Fibroblast of mammary gland (primary cell): ENCODE measurements at places on chromosomes 12 and 14.
A peak's percentile ranks its signal among the peaks of the same experiment; 100 is the strongest.

GRCh38 chr14:99320105-99320572 lies 48.1 kb upstream of the BCL11B start:
- peak; percentile 12 for DNase-seq

- DNase-seq: no peak
Observed at GRCh38 chr12:56128670-56129205, 671 bp downstream of the ESYT1 start.

DNA sequence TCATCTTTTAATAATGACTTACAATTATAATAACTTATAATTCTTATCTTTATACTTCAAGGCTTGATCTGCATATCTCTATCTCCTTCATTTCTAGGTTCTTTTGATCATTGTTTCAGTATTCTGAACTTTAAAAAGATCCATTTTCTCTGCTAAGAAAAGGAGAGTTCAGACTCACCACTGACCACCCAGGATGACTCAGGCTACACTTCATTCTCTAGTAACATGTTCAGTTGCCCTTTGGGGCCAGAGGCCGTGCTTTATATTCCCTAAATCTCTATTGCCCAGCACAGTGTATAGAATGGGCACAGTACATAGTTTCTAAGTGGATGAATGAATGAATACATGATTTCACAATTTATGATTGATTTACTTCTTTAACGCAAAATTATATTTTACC lies 268.7 kb downstream of the AKAP6 start:
- peak; percentile 57 for DNase-seq

DNA sequence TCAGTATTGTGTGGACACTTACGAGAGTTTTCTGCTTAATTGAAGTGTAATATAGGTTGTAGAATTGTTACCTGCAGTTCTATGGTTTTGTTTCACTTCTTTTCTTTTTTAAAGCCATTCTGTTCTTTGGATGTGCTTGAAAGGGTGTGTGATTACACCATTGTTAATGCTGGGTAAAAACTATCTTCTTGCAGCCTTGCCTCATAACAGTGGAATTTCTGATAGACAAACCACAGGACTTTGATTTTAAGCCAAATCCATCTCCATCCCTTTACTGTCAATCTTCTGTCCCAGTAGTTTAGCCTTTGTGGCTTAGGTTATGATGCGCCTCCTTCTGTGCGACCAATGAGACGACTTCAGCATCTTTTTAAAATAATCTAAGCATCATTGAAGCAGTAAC lies 182.3 kb downstream of the PELI2 start:
- peak; percentile 21 for DNase-seq

GRCh38 chr14:74127634-74128033 lies 42.9 kb downstream of the LIN52 start:
- DNase-seq: no peak

DNA sequence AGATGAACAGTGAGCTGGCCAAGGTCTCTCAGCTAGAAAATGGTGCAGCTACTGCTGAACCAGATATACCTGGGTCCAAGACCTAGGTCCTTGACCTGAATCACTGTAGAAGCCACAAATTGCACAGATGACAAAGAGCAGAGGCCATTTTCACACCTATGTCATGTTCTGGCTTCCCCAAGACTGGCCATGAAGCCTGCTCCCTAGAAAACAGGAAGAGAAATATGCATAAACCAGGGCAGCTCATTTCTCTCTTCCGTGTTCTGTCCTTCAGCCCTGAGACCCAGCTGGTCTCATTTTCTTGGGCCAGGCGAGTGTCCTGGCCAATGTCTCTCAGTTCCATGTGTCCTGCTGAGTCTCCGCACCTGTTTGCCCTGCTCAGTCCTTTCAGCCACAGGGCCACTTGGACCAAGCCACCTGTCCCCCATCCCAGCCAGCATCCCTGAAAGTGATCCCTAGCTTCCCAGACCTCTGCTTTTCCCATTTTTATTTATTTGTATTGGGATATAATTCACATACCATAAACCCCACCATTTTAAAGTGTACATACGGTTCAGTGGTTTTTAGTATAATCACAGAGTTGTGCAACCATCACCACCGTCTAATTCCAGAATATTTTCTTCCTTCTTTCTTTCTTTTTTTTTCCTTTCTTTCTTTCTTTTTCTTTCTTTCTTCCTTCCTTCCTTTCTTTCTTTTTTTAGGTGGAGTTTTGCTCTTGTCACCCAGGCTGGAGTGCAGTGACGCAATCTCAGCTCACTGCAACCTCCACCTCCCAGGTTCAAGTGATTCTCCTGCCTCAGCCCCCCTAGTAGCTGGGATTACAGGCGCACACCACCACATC lies 27.0 kb downstream of the P2RX7 start:
- DNase-seq: no peak

DNA sequence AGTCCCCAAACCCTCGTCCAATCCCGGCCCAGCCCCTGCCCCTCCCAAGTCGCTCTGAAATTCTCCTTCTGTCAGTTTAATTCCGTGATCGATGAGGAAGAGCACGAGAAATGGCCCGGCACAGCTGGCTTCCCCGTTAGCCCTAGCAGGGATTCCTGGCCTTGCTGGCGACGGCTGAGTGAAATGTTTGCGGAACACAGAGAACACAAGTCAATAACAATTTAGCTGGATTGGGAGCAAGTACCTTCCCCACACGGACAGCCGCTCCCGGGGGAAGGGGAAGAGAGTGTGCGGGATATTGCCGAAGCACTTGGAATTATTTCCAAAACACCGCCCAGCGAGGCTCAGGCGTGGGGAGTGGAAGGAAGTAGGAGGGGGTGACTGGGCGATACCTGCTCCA lies 134.6 kb downstream of the RBM19 start:
- DNase-seq: no peak

DNA sequence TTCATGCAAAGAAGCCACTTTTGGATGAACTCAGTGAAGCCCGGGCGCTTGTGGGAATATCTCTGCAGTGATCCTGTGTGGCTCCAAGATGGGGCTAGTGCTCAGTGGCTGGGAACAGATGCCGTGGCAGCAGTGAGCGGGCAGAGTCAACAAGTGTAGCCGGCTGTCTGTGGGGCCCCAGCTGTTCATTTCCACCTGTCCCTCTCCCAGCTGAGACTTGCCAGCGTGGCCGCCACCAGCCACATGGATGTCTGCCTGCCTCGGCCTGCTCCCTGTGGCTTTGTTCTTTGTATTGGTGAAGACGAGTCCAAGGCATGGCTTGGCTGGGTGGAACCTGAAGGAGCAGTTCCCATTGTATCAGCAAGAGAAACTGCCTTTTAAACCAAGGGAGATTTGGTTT lies 77.3 kb downstream of the NOS1 start:
- DNase-seq: no peak

GRCh38 chr12:122843455-122843854 lies 8.2 kb downstream of the HIP1R start:
- DNase-seq: no peak

DNA sequence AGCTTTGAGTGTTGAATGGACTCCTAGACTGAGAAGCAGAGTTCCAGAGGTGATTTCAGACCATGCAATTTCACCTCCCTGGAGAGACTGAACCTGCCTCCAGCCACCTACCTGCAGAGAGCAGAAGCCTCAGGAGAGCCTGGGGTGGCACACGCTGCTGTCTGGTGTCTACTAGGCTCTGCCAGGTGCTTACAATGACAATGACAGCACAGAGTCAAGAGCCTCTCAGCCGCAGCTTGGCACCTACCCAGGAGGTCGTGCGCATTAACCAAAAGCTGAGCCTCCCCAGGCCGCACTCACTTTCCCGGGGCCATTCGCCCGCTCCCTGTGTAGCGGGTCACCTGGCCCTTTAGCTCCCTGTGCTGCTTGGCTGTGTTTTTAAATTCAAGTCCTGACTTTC lies 63.2 kb downstream of the TESC start:
- DNase-seq: no peak

DNA sequence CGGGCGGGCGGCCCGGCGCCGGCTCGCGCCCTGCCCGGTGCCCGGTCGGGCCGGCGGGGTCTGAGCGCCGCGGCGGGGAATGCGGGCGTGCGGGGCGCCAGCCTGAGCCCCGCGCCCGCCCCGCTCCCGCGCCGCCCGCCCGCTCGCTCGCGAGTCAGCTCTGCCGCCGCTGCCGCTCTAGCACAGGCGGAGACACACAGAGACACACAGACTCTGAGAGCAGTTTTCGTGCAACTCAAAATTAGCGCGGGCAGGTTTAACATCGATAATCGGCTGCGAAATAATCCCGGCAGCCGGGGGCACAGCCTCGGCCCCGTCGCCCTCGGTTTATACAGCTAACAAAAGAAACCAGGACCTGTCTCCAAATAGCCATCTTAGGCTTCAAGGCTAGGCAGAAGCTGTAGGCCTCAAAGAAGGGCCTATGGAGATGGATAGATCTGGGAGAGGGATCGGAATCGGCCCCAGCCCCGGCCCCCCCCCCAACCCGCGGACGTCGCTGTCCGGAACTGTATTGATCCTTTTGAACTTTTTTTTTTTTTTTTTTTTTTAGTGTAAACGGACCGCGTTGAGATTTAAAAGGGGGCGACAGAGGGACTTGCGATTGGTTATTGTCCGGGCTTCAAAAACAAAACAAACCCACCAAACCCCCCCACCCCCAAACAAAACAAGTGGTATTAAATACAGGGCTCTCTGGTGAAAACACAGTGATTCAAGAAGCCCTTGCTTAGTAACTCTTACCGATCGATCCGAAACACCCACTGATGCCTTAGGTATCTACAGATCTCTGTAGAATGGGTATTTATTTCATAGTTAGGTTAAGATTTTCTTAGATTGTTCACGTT lies 1.1 kb downstream of the ARID2 start:
- DNase-seq: peak; percentile 46

GRCh38 chr12:130640901-130641300 lies 75.2 kb downstream of the RIMBP2 start:
- DNase-seq: no peak

- no peak for DNase-seq
Observed at GRCh38 chr14:85663256-85663655, 133.3 kb downstream of the FLRT2 start.

DNA sequence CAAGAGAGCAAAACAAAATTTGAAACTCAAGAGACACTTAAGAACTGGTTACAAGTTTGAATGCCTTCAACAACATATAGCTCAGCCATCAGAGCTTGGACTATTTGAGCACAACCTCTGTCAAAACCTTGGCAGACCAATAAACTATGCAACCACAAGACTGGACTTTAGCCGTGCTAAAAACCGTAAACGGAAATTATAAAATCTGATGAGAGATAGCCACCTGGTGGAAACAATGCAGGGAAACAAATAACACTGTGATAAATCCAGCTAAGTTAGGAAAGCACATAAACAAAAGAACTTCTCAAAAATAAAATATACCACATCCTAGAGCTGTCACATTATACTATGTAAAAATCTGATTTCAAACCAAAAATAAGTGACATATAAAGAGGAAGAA lies 1074.2 kb upstream of the NOVA1 start:
- DNase-seq: no peak

DNA sequence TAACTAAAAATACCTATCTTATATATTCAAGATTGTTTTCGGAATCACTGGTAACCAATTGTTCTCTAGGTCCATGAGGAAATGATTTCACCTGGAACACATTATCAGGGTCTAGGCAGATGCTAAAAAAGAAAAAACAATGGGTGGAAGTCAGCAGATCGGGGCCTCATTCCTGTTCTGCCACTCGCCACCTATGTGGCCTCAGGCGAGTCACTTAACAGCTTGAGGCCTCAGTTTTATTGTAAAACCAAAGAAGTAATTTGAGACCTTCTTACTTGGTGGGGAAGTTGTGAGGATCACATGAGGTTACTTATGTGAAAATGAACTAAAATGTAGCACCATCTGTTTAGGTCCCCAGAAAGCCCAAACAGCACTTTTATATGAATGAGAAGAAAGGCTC lies 6.2 kb upstream of the RNASE10 start:
- DNase-seq: no peak

DNA sequence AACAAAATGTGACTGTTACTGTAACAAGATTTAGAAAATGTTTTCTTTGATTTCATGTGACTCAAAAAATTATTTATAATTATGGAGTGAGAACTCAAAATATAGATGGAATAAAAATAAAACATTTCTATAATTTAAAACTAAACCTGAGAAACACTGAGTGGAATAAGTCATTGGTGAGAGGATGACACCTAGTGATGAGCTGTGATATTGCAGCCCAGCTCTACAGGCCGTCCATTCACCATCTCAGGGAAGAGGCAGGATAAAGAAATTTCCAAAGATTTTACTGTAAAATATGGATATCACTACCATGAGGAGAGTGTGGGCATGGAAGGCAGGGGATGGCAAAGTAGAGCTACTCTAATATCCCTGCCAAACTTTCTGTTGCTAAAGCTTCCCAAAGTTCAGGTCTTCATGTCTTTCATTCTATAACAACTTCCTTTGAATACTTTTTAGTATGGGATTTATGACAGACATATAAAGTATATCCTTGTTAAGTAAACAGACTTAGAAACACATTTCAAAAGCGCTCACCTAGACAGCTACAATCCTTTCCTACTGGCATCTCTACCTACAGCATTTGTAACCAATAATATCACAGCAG lies 308.0 kb downstream of the ITPR2 start:
- peak; percentile 52 for DNase-seq

DNA sequence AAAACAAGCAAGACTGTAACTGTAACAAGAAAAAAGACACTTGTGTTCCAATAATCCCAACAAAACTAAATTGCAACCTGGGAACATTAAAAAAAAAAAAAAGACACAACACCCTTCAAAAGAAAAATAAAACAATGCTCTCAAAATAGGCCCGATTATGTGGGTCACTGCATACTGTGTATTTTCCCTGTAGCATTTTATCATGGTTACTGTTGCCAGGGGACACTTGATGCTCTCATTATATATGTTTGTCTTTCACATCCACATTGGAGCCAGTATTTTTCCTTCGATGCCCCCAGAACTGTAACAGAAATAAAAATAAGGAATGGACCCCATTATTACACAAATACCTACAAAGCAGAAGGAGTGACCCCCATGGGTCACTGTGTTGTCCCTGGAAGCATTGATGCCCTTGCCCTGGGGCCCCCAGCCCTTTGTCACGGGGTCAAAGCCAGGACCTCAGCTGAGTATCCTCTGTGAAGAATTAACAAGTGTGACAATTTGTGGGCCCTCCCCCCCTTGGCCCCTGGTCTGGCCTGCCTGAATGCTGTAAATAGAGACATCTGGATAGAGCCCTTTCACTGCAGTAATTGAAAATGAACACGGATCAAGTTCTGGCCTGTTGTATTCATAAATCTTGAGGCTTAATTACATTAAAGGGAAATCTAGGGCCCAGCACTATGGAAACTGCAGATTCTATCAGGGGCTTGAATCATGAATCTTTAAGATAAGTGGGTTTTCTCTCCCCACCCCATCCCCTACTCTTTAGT lies 72.8 kb downstream of the C12orf42 start:
- no peak for DNase-seq
